Activated CD8-positive, alpha-beta memory T cell treated with anti-CD3 and anti-CD28 coated beads for 4 hours (primary cell): ENCODE measurements at places on chromosomes 16 and 17.
A peak's percentile ranks its signal among the peaks of the same experiment; 100 is the strongest.

DNA sequence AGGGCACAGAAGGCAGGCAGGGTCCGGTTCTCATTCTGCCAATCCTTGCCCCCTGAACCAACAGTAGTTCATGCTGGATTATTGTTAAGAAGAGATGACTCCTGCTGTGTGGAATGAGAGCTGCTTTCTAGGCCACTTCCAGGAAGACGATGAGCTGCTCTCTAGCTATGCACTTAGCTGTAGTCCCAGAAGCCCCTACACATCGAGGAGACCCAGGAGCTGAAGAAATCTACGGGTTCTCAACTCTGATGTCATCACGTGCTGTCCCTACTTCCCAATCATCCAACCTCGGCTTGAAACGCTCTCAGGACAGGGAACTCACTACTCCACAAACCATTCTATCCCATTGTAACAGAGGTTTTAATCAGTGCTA is 29.0 kb upstream of the EMP2 start:
- no peak for DNase-seq

GRCh38 chr17:44842748-44843147 is 4.9 kb upstream of the HIGD1B start:
- DNase-seq: no peak

DNA sequence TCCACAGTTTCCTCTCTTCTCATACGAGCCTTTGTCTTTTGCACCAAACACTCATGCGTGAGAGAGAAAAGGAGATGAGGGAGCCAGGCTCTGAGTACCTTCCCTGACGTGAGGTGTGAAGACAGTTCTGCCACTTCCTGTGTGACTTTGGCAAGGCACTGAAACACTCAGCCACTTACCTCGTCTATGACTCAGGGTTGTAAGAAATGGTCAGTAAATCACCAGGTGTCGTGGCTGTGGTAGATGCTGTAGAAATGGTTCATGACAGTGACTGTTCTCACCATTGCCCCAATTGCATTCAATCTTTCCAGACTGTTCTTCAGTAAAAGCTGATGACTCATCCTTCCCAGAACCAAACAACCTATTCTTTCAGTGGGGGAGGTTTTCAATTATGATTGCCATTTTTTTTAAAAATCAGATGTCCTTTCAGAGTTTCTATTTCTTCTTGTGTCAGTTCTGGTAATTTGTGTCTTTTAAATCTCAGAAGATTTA is 49.2 kb upstream of the CBFA2T3 start:
- DNase-seq: peak; percentile 19

- DNase-seq: no peak
These were observed 1.4 kb downstream of the CBFB start for GRCh38 chr16:67030221-67030962.

- no peak for DNase-seq
These were observed 30.3 kb downstream of the RCVRN start for GRCh38 chr17:9874722-9875121.

DNA sequence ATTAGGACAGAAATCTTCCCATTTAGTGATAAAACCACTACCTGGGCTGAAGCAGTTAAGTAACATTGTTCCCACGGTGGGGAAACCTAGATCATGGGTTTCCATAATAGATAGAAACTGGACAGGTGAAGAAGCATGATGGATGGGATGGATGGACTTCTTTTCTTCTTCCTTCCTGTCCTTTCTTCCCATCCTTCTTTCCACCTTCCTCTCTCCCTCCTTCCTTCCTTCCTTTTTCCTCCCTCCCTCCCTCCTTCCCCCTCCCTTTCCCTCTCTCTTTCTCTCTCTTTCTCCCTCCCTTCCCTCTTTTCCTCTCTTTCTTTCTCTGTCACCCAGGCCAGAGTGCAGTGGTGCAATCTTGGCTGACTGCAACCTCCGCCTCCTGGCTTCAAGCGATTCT is 3.1 kb downstream of the PSMC3IP start:
- DNase-seq: no peak

- no peak for DNase-seq
These were observed 28.2 kb upstream of the BRD7 start for GRCh38 chr16:50396761-50397535.

- no peak for DNase-seq
These were observed 19.6 kb downstream of the MPP3 start for GRCh38 chr17:43813386-43813785.

GRCh38 chr16:53417011-53417410 is 17.3 kb upstream of the RBL2 start:
- no peak for DNase-seq

DNA sequence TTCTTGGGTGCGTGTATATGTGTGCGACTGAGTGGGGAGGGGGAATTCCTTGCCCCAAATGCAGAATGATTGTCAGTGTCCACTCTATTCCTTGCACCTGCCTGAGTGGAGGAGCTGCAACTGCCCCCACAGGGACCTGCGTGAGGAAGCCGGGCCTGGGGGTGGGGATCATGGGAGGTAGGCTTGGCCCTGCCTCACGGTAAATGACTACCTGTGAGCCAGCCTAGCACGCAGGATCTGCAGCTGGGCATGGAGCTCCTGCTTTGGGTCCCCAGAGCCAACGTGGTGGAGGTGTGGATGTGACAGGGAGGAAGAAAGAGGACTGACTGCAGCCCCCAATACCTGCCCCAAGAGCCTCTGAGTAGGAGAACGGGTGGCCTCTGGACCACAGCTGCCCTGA is 77.0 kb upstream of the GAS7 start:
- no peak for DNase-seq

DNA sequence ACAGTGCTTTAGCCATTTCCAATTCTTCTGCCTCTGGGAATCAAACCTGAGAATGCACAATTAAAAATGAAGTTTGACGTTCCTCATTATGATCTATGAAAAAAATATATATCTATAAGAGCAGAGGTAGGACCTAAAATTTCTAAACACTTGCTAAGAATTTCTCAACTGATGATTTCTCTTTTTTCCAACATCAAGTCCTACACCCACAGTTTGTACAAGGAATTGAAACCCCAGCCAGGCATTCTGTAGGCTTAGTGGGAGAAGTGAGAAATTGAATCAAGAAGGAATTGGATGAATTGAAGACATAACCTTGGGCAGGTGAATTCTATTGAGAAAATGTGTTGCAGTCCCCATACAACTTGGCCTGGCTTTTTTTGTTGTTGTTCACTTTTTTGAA is 2.7 kb downstream of the CACNG3 start:
- no peak for DNase-seq

DNA sequence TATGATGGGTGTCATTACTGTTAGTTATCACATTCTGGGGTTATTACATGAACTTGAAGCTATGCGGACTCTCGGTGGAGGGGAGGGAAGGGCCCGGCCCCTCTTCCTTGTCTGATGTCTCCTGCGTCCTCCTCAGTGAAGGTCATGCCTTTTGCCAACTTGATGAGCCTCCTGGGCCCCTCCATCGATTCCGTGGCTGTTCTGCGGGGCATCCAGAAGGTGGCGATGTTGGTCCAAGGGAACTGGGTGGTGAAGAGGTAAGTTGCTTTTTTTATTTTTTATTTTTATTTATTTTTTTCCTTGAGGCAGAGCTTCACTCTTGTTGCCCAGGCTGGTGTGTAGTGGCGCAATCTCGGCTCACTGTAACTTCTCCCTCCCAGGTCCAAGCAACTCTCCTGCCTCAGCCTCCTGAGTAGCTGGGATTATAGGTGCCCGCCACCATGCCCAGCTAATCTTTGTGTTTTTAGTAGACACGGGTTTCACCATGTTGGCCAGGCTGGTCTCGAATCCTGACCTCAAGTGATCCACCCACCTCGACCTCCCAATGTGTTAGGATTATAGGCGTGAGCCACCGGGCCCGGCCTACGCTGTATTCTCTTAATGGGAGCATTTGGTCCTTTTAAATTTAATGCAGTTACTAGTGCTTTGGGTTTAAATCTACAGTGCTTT is 21.6 kb downstream of the POLR3E start:
- DNase-seq: peak; percentile 18

- no peak for DNase-seq
These were observed at the start of gene PPM1E for GRCh38 chr17:58755577-58756245. TSS of gene PPM1E (plus strand) at chr17:58755854.

DNA sequence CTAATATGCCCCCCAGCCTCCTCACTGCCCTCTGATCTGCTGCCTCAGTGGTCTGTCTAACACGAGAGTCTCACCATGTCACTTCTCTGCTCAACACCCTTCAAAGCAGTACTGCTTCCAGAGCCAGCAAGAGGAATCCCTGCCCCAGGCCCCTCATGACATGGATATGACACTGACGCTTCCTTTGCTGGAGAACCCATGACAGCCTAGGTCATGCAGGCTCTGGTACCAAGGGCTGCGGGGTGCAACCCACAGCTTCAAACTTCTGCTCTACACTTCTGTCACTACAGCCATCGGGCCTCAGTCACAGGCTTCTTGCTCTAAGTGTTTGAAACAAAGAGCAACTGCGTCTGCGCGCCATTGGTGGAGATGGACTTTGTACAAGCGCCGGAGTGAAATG is 32.6 kb upstream of the DLX4 start:
- DNase-seq: no peak

GRCh38 chr16:87538594-87538993 is 45.8 kb upstream of the ZCCHC14 start:
- no peak for DNase-seq

DNA sequence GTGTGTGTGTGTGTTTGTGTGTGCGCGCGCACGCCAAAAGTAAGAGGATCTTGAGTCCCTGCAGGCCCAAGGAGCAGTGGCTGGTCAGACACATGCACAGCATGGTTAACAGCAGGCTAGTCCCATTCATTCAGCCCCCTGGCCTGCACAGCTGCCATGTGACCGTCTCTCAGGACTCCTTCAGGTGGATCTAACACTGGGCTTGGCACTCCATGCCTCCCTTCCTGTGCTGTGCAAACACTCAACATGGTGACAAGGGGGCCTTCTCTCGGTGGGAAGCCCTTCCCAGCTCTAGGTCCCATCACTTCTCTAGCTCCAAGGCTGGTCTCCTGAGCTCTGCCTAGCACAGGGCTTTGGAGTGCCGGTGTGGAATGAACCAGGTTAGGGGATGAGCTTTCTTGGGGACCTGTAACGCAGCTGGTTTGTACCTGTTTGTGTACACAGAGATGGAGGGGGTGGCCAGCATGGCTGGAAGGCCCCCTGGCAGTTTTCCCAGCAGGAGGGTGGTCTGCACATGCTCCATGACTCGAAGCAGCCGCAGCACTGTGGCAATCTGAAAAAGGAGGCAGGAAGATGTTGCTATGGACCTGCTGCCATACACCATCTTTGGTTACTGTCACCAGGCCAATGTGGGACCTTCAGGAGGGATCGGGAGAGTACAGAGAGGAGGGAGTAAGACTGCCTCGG is 69.4 kb upstream of the GCSH start:
- no peak for DNase-seq

GRCh38 chr17:42553866-42554249 is 1.1 kb downstream of the HSD17B1 start:
- DNase-seq: no peak

DNA sequence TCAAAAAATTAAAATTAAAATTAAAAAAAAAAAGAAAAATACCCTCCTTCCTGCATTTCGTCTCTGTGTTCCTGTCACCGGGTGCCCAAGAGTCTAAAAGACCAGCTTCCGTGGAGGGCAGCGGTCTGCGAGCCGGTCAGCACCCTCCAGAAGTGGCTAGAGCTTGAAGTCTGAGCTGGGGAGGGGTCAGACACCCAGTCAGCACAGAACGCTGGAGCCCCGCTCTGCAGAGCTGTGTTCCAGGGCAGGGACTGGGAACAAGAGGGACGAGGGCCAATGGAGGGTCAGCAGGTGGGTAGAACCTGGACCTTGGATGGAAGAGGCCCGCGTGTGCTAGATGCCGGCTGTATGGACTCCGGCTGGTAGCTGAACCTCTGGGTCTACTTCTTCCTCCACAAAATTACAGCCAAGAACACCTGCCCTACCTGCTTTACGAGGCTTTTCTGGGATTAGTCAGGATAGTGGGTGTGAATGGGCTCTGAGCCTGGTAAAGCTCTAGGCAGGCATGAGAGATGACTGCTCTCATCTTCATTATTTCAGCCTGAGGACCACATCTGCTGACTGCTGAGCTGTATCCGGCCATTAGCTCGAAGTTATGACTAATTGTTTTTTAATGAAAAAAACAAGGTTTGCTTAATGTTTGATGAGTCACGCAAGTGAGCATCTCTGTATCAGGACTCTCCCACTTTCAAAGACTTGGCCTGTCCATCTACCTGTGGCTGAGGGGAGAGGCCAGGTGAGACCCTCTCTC is 5.9 kb downstream of the TRPV1 start:
- DNase-seq: no peak

DNA sequence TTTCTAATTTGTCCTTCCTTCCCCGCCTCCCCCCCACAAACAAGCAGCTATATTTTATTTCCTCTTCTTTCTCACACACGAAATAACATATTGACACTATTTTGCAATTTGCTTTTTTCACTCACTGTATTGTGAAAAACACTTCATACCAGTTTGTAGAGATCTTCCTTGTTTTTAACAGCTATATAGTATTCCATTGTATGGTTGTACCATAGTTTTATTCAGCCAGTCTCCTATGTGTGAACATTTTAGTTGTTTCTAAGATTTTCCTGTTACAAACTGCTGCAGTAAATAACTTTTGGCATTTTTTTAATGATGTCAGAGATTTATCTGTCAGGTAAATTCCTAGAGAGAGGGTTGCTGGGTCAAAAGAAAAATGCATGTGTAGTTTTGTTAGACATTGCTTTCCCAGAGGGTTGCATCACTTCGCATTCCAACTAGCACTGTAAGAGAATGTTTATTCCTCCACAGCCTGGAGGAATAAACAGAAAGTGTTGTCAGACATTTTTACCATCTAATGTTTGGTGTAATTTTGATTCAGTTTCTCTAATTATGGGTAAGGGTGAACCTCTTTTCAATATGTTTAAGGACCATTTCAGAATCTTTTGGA is 101.2 kb downstream of the MRTFB start:
- no peak for DNase-seq

- no peak for DNase-seq
These were observed 35.0 kb upstream of the ZNF423 start for GRCh38 chr16:49890876-49891275.

DNA sequence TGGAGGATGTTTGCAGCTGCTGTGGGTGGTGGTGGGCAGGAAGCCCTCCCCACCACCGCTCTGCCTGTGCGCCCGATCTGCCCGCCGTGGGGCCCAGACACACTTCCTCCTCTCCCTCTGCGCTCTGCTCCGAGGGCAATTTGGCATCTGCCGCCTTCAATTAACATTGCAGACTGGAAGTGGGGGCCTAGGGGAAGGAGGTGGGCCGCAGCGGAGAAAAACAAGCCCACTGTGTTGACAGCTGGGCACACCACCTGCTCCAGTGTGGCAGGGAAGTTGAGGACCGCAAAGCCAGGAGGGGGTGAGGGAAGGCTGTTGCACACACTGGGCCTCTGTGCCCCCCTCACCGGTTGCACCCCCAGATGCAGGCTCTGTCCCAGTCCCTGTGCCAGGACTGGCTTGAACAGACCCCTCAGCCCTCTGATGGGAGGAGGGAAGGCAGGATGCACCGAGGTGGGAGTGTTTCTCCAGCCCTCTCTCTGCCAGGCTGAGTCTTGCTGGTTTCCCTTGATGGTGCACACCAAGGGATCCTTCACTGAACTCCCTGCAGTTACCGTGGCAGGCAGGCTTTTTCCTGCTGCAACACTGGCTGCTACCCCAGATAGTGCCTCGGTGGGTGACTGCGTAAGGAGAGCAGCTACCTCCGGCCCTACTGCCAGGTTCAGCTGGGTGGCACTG is 72.8 kb upstream of the MED9 start:
- DNase-seq: no peak

GRCh38 chr16:64933885-64934284 is 188.0 kb downstream of the CDH11 start:
- no peak for DNase-seq

GRCh38 chr16:59330019-59330670 is 596.0 kb upstream of the GOT2 start:
- no peak for DNase-seq
